Fibroblast of skin of right quadriceps (primary cell): ENCODE measurements at places on chromosomes 11 and 22.
A peak's percentile ranks its signal among the peaks of the same experiment; 100 is the strongest.

- peak; percentile 2 for DNase-seq
These were observed 49.7 kb downstream of the EXT2 start for GRCh38 chr11:44145011-44145775.

DNA sequence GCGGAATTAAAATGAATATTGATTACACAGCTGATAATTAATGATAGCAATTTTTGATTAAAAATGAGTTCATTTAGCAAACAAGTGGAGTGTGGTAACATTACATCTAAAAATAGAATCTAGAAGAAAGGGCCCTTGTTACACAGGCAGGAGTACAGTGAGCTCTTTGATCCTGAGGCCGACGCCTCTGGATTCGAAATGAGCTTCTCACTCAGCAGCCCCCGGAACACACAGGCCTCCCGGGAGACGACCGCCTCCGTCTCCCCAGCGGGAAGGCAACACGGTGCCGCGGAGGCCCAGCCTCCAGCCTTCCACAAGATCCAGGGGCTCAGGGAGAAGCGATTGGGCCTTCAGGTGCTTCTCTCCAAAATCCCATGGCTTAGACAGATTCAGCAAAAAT is 379.1 kb downstream of the BRD1 start:
- DNase-seq = no peak

DNA sequence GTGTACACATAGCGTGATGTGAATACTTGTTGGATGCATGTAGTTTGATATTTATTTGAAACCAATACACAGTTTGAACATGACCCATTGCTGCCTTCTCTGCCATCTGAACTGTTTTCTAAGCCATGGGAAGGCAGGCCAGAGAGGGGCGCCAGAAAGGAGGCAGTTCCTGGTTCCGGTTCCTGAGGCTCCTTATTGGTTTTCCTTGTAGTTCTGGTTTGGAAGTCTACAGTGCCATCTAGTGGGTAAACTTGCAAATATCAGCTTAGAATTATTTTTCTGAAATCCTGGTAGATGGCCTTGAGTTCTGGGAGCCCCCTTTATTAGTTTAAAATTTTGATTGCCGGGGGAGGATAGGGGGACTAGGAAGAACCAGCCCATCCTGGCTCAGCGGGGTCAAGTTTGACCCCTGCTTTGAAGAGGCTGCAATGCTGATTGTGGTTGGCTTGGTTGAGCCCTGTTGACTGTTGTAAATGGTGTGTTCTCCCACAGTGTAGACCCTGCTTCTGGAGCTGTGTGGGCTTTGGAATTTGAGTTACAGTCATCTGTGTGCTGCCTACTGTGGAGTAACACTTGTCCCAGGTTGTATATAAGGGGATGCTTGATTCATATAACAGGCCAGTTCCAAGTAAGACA is 48.4 kb downstream of the GRAMD1B start:
- DNase-seq = peak; percentile 83

- DNase-seq = peak; percentile 48
These were observed 973.2 kb downstream of the NTM start for GRCh38 chr11:132343445-132344175.

GRCh38 chr11:8233691-8234424 is 29.8 kb downstream of the LMO1 start:
- DNase-seq = peak; percentile 32

GRCh38 chr11:76217653-76218160 is 11.4 kb upstream of the WNT11 start:
- no peak for DNase-seq

- no peak for DNase-seq
These were observed 1.1 kb downstream of the MOB2 start for GRCh38 chr11:1485504-1485885.

- peak; percentile 53 for DNase-seq
These were observed 2.3 kb downstream of the PRSS23 start for GRCh38 chr11:86802601-86803051.

DNA sequence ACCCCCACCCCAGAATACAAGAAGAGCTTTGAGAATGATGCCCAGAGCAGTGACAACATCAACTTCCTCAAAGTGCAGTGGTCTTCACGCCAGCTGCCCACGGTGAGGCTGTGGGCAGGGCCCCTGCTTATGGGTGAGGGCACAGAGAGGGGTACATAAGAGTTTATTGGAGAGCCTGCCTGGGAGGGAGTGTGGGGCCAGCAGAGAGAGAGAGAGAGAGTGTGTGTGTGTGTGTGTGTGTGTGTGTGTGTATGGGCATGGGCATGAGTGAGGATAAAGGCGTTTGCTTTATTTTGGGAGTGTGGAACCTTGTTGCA is 9.5 kb downstream of the PHOX2A start:
- no peak for DNase-seq

- no peak for DNase-seq
These were observed 32.0 kb upstream of the LRRC32 start for GRCh38 chr11:76702336-76703128.

- DNase-seq = peak; percentile 69
These were observed 143.1 kb upstream of the DDI1 start for GRCh38 chr11:103893371-103893770.

DNA sequence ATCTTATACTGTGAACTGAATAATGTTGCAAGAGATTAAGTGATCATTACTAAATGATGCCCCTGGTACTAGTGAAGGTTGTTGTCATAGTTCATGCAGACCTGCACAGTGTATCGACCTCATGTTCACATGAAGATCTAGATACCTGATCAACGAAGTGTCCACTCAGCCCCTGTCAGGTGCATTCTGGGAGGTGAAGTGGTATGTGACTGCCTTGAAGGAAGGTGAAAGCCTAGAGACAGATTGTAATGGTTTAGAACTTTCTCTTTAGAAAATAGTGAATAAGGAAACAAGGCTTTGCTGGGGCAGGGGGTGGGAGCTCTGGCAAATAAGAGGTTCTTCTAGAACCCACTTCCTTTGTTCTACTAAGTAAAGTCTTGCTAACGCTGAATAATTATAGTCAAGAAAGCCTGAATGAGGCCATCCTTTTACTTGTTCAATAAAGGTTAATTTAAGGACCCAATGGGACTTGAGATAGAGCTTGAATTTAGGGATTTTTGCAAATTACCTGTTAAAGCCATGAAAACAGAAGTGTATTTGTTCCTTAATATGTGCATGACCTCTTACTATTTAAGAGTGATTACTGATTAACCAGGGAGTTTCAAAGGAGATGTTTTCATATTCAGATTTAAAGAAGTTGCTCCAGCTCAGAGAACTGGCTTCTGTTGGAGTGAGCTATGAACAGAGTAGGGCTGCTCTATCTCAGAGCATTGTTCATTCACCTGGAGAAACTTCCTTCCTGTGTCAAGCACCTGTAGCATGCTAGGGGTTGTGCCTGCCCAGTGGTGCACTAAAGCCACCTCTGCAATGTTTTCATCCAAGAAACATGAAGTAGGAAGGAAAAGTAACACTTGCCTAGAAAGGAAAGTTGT is 45.3 kb downstream of the C22orf31 start:
- DNase-seq = no peak

DNA sequence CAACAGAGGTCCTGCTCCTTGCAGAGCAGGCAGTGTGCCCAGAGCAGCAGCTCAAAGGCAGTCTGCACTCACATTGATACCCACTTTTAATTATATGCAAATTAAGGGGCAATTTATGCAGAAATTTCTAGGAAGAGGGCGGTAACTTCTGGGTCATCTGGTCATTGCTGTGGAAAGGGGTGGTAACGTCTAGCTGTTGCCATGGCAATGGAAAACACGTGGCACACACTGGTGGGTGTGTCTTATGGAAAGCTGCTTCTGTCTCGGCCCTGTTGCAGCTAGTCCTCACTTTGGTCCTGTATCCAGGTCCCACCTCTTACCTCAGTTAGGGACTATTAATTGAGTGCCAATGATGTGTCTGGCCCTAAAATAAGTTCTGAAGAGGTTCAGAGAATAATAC is 36.8 kb downstream of the BARX2 start:
- DNase-seq = no peak

DNA sequence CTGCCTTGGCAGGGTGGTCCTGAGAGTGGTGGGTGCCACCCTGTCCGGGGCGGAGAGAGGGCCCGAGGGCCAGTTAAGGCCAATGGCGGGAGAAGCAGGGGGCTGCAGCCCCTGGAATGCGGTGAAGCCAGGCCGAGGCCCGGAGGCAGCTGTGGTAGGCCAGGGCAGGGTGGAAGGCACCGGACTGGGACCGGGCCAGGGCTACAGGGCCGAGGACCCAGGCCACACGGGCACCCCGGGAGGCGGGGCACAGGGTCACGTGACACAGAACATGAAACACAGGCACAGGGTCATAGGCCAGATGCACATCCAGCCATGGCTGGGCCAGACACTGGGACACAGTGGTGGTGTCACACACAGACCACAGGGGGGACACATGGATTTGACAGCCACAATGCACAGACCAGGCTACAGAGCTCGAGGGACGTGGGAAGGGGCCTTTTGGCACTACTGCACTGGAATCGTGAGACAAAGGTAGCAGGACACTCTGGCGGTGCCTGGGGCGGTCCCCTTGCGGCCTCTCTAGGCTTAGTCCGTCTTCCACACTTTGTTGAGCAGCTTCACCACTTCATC is 2.8 kb downstream of the SLC25A1 start:
- no peak for DNase-seq

DNA sequence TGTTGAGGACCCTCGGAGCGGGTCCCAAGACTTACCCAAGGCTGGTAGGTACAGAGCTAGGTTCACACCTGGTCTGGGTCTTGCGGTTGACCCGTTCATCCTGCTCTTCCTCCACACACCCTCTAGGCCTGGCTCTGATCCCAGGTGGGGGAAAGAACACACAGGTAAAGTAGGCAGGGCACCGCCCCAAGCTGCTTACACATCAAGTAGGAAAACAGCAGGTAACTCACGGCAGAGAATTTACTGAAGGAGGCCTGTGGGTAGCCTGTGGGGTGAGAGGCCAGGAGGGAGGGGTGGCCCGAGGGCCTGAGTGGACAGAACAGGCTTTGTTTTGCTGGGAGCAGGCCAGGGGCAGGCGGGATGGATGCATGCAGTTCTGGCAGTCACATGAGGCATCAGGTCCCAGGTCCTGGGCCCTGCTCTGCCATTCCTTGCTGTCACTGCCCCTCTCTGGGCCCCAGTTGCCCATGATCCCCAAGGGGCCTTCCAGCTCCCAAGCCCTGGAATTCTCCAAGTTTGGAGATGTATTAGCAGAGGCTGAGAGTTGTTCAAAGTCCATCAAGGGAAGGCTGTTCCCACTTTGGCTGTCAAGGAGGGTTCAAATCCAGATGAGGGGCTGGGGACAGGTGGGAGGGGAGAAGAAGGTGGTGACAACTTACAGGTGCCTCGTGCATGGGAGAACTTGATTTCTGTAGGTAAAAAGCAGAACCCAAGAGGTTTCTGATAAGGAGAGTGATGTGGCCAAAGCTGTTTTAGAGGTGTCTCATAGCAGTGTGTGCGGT is 5.7 kb downstream of the TSKU start:
- DNase-seq = no peak

GRCh38 chr11:96063886-96064285 is 140.0 kb upstream of the MTMR2 start:
- DNase-seq = no peak

- no peak for DNase-seq
These were observed 32.0 kb downstream of the LRRC32 start for GRCh38 chr11:76638270-76639197.

GRCh38 chr11:105754260-105754659 is 144.4 kb downstream of the GRIA4 start:
- no peak for DNase-seq

DNA sequence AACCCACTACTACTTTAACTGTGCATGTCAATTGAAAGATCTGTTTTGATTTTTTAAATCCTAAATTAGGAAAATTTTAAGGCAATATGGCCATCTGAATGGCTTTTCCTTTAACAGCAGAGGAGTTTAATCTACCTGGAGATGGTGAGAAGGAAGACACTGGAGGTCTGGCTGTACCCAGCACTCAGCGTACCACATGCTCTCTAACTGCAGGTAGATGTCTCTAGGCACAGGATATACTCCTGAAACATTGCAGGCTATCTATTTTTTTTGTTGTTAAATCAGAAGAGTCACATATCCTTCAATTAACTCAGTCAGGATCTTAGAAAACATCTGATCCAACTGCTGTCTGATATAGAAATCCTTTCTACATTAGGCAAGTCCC is 17.3 kb upstream of the CASTOR1 start:
- DNase-seq = no peak

DNA sequence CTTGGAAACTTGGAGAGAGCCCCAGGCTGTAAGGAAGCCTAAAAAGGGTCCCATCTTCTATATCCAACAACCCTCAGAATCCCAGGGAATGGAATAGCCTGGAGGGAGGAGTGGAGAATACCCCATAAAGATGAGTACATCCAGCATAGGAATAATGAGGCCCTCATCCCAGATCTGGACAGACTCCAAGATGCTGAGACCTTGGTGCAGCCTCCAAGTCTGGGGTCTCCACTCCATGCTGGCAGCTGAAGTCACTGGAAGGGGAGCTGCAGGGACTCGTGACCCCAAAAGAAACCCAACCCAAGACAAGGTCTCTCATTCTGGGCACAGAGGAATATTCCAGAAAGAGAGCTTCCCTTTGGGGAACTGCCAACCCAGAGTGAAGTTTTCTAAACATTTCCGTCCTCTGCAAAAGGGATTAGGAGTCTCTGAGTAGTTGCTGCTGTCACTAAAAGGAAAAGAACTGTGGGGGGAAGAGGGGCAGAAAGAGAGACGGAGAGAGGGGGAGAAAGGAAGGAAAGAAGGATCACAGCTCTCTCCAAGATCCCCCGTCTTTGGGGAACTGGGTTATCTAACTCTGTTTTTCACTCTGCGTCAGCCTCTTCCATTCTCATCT is 589 bp downstream of the SCGB1A1 start:
- no peak for DNase-seq

GRCh38 chr11:72239849-72240460 is 4.0 kb downstream of the PHOX2A start:
- no peak for DNase-seq

DNA sequence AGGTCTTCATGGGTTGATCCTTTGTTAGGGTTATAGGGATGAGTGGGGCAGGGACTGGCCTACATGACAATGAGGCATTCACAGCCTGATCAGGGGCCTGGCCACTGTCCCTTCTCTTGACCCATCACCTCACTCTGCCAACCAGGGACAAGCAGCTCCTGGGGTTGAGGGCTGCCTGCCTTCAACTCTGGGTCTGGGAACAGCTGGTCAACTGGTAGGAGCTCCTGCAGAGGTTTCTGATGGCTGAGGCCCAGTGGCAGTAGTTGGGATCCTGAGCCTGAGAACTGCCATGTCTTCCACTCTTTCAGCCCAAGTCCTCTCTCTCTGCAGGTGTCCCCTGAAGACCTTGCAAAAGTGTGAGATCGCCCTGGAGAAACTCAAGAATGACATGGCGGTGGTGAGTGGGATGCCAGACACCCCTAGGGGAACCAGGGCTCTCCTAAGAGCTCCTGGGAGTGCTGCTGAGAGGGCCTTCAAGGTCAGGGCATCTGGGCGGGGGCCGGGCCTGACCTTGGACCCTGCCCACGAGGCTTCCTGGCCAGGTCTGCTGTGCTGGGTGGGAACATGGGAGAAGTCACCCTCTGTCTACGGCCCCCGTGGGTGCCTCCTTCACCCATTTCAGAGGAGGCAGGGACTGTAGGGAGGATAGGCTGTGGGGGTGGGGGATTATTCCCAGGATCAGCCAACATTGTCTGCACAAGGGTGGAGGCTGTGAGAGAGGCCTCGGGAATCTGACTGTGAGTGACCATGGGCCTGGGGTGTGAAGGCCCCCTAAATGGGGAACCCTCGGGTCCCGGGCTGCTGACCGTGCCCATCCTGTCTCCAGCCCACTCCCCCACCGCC is 76.8 kb downstream of the MED15 start:
- no peak for DNase-seq
